ENCODE measurements at places on chromosomes 11 and 22.

DNA sequence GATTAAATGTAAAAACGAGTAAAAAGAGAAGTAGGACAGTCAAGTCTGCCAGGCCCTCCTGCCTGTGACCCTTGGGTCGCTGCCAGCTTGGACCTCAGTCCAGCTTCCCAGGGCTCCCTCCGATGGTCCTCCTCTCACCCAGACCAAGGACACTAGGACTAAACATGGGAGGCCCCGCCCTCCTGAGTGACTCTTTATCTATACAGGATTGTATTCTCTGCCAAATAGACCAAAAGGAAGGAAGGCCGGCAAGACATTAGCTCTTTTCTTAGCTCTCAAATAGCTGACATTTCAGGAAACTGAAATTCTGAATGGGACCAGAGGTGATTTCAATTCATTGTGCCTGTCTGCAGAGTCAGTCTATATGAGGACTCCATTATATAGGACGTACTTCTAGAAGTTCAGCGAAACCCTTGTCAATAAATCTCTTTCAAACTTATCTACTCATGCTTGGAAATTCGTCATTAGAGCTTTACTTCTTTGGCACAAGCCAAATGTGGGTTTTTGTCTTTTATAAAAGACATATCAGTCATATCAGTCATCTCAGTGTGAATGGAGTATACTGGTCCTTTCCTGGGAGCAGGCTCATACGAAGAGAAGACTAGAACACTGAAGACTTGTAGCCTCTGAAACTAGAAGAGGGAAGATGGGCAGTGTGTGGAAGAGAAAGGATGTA, 28.5 kb downstream of the ADORA2A start:
- no peak for DNase-seq

DNA sequence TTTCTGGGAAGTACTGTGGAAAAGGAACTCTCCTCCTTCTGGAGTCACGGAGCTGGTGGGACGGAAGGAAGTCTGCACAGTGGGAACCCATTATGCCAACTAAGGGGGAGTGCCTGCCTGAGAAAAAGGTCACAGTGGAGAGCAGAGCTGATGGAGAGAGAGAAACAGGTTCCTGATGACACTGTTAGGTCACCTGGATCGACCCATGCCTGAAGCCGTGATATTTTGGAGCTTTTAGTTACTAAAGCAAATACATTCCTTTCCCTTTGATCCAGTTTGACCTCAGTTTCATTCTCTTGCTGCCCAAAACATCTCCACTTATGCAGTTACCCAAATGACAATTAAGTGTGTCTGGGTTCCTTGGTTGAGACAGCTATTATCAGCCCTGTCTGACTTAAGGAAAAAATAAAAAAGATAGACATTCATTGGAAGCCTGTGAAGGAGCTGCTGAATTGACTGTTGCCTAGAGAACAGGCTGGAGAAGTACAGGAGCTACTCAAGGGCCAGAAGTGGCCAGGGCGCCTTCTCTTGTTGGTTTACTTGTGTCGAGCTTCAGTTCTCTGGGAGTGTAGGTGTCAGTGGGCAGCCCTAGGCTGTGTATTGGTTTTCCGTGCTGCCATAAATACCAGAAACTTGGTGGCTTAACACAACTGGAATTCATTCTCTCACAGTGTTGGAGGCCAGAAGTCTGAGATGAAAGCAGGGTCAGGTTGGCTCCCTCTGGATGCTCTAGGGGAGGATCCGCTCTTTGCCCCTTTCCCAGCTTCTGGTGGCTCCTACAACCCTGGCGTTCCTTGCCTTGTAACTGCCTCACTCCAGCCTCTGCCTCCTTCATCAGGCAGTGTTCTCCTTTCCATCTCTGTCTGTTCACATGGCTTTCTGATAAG, 13.6 kb downstream of the MRGPRD start:
- DNase-seq, result no peak

DNA sequence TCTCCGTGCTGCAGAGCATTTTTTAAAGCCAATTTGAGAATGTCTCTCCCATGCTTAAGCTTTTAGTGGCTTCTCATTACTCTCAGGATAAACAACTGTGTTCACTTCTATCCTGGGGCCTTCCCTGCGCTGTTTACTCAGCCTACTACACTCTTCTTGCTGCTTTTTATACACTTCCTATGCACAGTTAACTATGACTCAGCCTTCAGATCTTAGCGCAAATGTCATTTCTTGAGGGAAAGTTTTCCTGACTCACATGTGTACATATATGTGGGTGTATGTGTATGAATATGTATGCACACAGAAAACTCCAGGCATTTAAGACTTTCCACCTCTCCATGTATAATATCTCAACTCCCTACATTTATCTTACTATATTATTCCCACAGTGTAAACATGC, 9.8 kb downstream of the THAP12 start:
- DNase-seq, result no peak

DNA sequence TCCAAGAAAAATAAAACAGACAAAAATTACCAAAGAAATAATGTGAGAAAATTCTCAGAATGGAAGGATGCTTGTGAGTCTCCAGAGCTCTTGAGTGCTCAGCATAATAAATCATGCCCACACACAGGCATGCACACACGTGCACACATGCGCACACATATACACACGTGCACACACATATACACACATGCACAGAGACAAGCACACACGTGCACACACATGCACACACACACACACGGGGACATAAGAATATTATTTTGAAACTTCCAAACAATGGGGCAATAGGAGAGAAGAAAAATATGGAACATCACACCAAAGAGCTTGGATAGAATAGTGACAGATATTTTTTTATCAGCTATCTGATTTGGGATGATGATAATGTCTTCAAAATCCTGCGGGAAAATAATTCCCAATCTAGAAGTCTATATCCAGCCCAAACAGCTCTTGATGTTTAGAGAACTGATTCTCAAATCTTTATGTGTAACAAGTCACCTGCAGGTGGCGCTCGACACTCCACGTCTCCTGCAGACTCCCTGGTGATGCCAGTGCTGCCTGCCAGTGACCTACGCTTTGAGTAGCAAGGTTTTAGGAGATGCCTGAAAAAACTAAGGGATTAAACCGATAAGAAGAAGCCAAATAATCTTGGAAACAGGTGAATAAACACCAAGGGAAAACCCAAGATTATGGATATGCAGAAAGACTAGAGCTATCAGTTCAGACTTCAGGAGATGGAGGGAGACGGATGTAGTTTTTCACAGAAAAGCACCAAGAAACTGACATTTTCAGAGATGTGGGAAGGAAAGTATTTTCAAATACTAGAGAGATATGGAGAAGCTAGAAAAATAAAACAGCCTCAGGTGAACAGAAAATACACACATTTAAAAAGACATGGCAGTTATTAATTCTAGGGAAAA, 743.6 kb downstream of the ETS1 start:
- DNase-seq, result peak; percentile 25

DNA sequence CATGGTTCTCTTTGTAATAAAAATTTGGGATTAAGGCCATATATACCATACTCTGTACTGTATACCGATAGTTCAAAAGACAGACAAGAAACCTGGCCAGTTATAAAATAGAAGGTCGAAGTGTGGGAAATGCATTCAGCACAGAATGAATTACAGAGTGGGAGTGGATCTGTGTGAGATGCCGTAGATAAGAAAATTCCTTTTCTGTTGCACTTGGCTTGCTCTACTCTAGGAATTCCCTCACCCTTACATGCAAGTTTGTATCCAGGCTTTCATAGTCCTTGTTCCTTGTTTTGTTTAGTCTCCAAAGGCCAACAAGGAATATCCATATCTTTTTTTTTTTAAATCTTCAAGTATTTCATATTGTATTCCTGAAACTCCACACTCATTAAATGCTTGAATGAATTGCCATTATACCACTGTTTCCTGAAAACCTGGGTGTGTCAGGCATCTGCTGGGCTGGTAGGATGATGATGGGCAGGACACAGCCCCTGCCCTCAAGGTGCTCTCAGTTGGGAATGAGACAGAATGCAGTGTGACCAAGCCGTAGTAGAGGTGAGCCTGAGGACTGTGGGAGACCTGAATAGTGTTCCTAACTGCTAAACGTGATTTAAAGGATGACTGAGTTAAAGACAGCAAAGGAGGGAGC, 53.5 kb downstream of the TEAD1 start:
- DNase-seq, result no peak
